H1 (cell line): ENCODE measurements at places on chromosomes 4 and X. TPM values are rescaled to one million over a fixed set of nuclear protein-coding genes. Genes with fewer than 3 reads are reported as not detected.

DNA sequence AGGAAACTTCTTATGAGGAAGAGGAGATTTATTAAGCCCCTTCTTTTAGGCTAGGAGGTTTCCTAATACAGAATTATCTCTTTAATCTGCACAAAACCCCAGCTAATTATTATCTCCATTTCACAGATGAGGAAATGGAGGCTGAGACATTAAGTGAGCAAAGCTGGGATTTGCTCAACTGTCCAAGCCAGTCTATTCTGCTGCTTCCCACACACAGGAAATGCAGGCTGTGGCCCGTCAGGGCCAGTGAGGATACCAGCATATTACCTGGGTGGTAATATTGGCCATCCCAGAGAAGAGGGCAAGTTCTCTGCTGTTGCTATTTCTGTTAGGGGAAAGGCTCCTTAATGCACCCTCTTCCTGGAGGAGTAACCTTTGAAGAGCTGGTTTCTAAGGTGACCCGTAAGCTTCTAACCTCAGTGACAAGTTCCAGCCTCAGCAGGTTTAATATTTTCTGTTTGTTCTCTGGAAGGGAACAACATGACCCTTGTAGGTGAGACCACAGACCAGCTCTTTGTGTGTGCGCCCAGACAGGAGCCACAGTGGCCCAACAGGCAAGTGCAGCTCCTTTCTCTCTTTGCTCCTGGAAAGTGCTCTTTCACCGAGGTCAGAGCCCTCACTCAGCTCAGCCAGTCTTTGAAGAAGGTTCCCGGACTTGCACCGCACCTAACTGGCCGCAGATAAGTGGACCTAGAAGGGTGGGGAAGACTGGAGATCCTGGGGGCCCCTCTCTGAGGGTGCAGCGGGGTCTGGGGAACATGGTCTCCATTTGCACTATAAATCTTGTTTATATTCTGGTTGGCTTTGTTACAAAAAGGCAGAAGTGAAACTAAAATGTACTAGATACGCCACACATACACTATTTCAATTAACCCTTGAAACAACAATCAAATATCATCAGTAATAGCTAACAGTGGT lies 35.5 kb downstream of the TBC1D9 start:
- no peak for DNase-seq

- DNase-seq, result no peak
Measured at GRCh38 chr4:72564184-72564583, 4.8 kb downstream of the ADAMTS3 start.

DNA sequence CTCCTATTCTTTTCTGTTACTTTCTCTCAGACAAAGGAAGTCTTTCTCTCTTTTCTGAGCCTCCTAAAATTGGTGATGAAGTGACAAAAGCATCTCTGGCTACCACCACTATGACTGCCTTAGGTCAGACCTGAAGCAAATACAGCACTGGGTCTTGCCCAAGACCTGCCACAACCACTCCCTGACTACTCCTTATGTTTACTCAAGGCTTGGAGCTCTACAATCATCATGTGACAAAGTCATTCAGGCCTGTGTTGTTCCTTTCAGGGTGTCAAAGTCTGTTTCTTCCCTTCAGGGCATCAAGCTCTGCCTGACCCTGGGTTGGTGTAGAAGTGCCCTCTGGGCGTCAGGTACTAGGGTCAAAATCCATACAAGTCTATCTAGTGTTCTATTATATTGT lies 419.2 kb upstream of the CT83 start:
- DNase-seq, result no peak

DNA sequence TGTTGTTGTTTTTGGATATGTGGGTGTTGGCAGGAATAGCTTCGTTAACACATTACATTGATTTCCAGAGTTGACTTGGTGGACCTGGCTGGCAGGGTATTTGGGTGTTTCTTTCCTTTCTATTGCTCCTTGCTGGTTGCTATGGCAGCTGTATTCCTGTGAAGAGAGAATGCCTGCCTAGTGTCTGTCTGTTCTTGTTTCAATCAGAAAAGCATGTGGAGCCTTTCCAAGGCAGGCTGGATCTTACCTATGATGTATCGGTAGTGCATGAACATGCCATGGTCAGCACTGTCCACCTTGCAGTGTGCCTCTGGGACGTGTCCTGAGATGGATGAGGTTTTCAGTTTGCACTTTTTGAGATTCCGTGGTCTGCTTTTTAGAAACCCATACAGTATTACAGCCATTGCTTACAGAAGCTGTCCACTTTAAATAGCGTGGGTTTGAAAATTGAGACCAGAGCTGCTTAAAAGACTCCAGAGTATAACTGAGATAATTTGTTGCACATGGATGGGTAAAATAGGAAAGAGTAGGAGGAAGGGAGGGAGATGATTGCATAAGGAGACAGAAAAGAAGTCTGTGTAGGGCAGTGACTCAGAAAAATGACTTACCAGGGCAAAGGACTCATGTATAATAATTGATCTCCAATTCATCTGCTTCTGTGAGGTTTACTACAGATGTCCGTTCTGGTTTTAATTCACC lies 20.0 kb upstream of the AADAT start:
- no peak for DNase-seq

Gene BEND2
- total RNA-seq, result not detected in 2 replicates

Gene ANOS1
- total RNA-seq, result 57.8 and 59.0 TPM in 2 replicates

Gene CXCR3
- not detected in 2 replicates for total RNA-seq

Gene CLIC2
- 0.61 TPM in 1 of 2 replicates, not detected in the other for total RNA-seq

Gene IL21
- not detected in 2 replicates for total RNA-seq
